ENCODE measurements at places on chromosomes 4 and X.
A peak's percentile ranks its signal among the peaks of the same experiment; 100 is the strongest.

DNA sequence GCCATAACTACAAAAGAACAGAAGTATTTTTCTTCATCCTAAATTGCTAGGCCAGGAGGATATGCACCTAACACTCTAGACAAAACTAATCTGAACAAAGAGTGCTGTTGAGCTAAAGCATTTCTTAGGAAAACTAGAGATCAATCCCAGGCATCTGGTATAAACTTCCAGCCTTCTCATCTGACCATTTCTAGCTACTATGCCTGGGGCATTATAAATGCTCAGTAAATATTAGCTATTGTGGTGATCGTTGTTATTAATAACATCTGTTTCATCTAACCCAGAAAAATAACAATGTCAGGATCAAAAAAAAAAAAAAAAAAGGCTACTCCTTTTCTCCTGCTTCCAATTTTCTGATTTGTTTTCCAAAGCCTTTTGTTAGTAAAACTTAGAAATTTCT lies 7.7 kb upstream of the SLC10A6 start:
- DNase-seq, result no peak

DNA sequence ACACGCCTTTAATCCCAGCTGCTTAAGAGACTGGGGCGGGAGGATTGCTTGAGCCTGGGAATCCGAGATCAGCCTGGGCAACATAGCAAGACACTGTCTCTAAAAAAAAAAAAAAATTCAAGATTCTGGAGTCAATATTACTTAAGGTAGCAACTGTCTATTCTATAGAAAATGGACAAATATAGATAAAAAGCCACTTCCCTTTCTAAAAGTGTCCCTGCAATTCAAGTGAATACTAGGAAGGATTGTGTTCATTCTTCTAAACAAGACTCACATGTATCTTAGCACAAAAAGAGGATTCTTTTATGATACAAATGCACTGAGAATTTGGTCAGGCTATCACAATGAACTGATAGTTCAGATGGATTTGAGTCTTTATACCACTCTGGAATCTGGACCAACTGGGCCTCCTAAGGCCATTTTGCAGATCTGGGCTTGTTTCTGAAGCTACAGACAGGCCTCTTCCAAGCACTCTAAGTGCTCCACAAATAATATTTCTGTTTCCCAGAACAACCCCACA lies 7.0 kb downstream of the PKD2 start:
- DNase-seq, result no peak

- no peak for DNase-seq
These were observed 414.3 kb upstream of the RPS6KA3 start for GRCh38 chrX:20680998-20681397.

DNA sequence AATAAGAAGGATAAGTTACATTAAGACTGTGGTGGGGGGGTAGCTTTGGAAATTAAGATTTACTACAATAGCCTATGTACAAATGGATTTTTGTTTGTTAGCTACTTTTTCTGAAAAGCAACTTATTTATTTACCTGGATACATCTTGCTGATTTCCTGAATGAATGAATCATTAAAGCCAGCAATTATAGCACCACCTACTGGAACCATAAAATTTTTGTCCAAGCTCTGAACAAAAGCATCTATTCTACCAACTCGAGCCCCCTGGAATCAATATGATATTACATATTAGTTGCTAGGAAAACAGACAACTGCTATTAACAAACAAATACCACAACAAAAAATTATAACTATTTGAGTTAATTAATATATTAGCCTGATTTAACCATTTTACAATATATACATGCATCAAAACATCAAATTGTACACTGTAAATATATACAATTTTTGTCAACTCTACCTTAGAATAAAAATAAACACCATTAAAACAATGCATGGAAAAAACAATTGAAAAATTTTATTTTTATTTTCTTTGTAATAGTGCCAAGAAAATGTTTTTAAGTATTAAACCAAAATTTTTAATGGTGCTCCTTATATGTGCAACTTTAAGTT lies 15.3 kb downstream of the SEPSECS start:
- DNase-seq, result no peak

DNA sequence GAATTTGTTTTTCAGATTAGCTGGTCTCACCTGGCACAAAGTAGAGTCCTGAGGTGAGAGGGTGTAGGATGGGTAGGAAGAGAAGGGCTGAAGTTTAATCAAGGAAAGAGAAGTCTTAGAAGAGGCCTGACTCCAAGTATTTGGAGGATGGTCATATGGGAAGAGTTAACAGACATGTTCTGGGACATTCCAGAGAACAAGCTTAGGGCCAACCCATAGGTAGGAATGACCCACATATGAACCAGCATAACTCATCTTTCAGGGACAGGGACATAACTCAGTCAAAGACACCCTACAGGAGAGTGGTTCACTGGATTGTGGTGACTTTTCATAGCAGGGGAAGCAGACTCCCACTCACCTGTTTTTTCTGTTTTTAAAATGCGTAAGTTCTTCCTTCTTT lies 27.9 kb upstream of the ANXA5 start:
- DNase-seq, result no peak

- no peak for DNase-seq
These were observed 64.5 kb downstream of the DRD5 start for GRCh38 chr4:9845791-9846493.

GRCh38 chr4:27278615-27279375 lies 418.2 kb downstream of the STIM2 start:
- no peak for DNase-seq

- no peak for DNase-seq
These were observed 40.5 kb upstream of the GPR78 start for GRCh38 chr4:8539661-8540060.

DNA sequence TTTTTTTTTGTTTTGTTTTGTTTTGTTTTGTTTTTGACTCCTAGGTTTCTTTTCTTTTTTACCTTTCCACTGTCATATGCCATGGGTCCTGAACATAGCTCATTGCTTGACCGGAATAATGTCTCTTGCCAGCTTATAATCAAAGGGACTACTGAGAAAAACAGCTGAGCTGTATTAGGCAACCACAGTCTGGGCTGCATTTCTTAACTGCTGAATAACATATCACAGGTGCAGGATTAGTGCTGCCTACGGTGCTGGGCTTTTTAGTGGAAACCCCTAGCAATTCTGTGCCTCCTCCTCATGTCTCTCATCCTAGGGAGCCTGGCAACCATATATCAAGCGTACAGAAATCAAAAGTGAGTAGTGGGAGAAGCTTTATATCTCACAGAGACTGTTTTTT lies 333.5 kb downstream of the BMPR1B start:
- no peak for DNase-seq

DNA sequence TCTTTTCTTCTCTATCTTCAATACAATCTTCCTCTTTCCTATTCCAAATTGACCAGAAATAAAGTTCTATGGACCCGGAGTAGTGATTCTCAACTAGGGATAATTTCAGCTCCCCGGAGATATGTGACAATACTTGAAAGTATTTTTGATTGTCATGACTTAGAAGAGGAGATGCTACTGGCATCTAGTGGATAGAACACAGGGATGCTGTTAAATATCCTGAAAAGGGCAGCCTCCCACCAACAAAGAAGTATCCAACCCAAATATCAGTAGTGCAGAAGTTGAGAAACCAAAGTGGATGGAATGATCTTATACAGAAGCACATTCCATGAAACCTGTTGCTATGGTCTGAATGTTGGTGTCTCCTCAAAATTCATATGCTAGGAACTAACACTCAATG lies 65.7 kb upstream of the NDST3 start:
- no peak for DNase-seq

- no peak for DNase-seq
These were observed at the start of gene PSAPL1 for GRCh38 chr4:7434766-7435150. TSS of gene PSAPL1 (minus strand) at chr4:7434930. CDS start at chr4:7434879, 51 bp downstream.

DNA sequence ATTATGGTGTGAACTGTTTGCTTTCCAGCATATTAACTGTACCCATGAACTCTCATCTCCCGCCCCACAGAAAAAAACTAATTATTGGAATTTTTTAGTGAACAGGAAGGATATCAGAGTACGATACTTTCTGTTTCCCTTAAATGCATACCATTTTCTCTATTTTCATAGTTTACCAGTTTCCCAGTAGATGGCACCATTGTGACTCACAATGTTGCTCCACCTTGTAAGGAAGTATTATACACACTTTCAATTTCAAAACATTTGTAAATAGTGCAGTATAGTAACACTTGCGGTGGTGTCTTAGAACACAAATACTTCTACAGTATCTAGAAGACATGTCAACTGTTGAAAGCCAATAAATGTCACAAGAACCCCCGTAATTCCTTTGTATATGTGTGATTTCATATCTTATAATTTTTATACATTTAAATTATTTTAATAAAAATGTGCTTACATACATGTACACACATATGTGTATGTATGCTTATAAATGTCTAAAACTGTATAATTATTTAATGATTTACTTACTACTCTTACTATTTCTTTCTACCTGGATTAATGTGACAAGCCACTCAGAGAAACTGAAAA lies 167.3 kb downstream of the SLIT2 start:
- DNase-seq, result peak; percentile 16

DNA sequence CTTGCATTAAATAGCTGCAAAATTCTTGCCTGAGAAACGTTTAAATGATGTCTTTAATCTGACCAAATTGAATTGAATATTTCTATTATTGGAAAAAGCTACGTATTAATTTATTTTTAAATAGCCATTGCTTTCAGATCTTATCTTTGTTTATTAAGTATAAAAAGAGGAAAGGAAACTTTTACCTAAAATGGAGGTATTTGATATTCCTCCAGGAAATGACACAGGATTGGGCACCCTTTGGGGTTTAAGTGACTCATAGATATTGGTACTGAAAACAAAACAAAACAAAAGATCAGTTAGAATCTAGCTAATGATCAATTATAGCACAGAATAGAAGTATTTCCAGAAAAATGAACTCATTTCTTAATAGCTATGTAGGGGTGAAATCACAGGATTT lies 34.1 kb downstream of the PLS3 start:
- no peak for DNase-seq

DNA sequence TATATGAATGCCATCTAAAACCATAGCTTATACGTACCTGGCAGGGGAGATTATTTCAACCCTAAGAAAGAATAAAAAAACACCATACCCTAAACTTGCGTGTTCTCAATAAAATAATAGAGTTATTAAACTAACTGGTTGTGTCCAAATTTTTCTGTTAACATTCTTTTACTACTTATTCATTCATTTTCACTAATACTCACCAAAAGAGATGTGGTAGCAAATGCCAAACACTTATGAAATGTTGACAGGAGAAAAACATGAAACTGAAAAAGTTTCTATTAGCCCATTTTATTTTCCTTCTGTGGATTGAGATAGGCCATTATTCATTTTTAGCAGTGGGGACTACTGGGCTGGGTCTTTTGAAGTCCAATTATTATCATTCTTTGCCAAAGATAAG lies 102.0 kb downstream of the TSPAN5 start:
- no peak for DNase-seq

DNA sequence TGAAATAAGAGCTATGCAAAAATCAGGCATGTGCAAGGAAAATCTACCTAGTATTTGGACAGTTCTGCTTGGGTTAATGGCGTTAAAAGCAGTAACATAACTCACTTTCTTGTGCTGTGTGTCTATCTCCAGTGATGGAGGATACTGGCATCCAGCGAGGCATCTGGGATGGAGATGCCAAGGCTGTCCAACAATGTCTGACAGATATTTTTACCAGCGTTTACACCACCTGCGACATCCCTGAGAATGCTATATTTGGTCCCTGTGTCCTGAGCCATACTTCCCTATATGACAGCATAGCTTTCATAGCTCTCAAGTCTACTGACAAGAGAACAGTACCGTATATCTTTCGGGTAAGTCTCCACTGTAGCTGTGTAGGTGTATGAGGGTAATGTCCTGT lies 2.6 kb downstream of the PRDM8 start:
- DNase-seq, result no peak

DNA sequence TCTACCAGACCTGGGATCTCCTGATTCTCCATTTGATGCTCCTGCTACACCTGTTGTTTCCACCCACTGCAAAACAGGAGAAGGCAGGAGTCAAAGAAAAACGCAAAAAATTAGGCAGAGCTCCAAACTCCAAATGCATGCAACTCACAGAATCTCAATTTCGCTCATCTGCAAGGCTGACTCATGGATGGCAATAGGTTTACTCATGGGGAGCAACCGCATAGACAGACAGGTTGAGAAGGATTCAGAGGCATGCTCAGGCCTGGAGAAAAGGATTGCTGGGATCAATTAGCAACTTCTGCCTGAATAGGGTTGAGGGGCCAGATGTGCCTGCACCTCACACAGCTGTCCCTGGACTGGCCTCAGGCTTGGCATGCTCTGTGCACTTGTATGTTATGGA lies 231.0 kb downstream of the LDB2 start:
- no peak for DNase-seq

DNA sequence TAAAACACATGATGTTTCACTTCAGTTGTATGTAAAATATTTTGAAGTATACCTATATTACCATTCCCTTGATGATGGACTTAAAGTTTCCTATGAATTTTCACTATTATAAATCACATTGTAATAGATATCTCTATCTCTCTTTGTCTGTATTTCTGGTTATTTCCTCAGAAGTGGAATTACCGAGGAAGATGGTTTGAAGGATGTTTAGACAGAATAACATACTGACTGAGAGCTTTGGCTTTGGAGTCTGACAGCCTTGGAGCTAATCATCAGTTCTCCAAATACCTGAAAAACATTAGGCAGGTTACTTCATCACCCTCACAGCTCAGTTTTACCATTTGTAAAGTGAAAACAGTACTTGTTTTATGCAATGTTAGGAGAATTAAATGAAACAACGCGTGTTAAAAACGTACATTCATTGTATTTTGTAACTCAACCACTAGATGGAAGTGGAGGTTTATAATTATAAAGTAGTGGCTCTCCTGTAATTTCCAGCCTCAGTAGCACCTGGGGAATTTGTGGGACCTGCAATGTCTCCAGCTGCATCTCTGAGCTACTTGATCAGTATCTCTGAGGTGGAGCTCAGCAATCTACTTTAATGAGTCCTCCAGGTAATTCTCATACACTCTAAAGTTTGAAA lies 14.3 kb downstream of the JCHAIN start:
- peak; percentile 26 for DNase-seq

- DNase-seq, result no peak
These were observed 120.9 kb downstream of the IL15 start for GRCh38 chr4:141757287-141757686.

DNA sequence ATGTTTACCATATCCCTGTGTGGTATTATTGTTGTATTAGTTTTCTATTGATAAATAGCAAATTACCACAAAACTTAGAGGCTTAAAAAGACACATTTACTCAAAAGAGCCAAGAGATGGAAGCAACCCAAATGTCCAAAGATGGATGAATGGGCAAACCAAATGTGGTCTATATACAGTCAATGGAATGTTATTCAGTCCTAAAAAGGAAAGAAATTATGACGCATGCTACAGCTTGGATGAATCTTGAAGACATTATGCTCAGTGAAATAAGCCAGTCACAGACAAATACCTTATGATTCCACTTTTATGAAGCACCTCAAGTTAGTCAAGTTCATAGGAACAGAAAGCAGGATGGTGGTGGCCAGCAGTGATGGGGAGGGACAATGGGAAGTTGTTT lies 144.7 kb downstream of the QDPR start:
- no peak for DNase-seq

Data from NCI-H2227 treated with DMSO at 0.1 percent for 48 hours (cell line).